ENCODE measurements at places on chromosomes 1 and 21. TPM values are rescaled to one million over a fixed set of nuclear protein-coding genes. Genes with fewer than 3 reads are reported as not detected.

- no peaks in the 10 kb centered on the region for H3K4me1 ChIP-seq
- H3K27ac ChIP-seq: no peak overlapping the region
- no peak for DNase-seq
- H3K27me3 ChIP-seq: peaks cover 41% of the 10 kb centered on the region
- no peak overlapping the region for H3K4me3 ChIP-seq
- H3K36me3 ChIP-seq: no peaks in the 10 kb centered on the region
Measured at GRCh38 chr1:119467219-119467618, 39.8 kb upstream of the HSD3B1 start.

GRCh38 chr1:54843449-54843848 lies 42.3 kb upstream of the TTC22 start:
- H3K4me3 ChIP-seq: no peak overlapping the region
- no peaks in the 10 kb centered on the region for H3K27me3 ChIP-seq
- no peaks in the 10 kb centered on the region for H3K4me1 ChIP-seq

BARHL2 gene
- total RNA-seq: not detected

DNA sequence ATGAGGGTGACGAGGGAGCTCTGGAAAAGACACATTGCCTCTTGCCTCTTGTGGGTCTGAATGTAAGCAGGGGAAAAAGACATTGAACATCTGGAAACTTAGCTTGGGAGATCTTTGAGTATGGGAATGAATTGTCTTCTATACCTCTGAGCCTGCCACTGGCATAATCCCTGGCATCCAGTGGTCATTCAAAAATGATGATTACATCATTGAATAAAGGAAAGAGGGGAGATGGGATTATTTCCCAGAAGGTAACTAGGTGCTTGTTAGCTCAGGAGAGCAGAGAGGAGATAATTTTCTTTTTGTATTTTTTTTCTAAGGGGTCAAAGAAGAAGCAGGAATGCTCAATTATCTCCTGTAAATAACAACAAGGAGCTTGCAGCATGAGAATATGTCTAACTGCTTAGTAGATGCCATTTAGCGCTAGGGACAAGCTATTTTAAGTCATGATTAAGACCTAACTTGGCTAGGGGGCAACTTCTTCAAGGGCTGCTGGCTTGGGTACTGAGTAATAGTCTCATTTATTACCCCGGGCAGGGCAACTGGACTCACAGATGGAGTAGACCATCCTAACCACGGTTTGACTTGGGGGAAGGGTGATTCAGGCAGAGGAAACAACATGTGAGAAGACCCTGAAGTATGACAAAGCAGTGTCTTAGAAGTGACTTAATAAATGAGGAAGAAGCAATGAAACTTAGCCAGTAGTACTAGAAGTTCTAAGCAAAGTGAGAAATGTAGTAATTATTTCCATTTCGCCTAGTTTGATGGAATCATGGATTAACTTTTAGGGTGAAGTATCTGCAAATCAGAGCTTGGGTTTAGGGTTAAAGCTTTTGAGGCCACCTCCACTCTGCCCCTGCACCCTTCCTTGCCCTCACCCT lies 11.0 kb upstream of the XCL2 start:
- H3K36me3 ChIP-seq: no peaks in the 10 kb centered on the region
- no peak overlapping the region for H3K4me3 ChIP-seq
- H3K27me3 ChIP-seq: no peaks in the 10 kb centered on the region
- no peak for DNase-seq

DNA sequence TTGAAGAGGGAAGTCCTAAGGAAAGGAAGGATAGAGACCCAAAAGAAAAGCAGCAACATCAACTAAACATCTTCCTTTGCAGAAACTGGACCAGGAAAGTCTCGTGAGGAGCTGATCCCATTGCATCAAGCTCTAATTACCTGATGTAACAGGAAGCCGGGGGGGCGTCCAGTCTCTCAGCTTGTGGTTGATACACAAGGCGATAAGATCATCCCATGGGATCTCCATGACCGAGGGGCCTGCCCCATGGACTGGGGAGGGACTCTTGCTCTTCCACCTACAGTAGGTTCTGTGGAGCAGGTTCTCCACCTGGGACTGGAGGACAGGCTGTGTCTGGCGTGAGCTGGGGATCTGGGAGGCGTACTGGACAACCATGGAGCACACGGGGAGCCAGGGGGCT lies 14.8 kb upstream of the LSS start:
- peaks cover 71% of the 10 kb centered on the region for H3K36me3 ChIP-seq
- DNase-seq: no peak
- H3K27me3 ChIP-seq: no peaks in the 10 kb centered on the region
- H3K4me1 ChIP-seq: no peaks in the 10 kb centered on the region

GRCh38 chr1:46485564-46486431 lies 3.8 kb upstream of the DMBX1 start:
- no peaks in the 10 kb centered on the region for H3K36me3 ChIP-seq
- no peak for DNase-seq
- peaks cover 82% of the 10 kb centered on the region for H3K27me3 ChIP-seq
- no peak overlapping the region for H3K4me3 ChIP-seq
- H3K4me1 ChIP-seq: no peaks in the 10 kb centered on the region

GRCh38 chr1:222976453-222976852 lies 161.6 kb downstream of the DISP1 start:
- peak; percentile 37 for DNase-seq
- no peaks in the 10 kb centered on the region for H3K36me3 ChIP-seq
- no peaks in the 10 kb centered on the region for H3K27me3 ChIP-seq
- H3K4me3 ChIP-seq: no peak overlapping the region

- no peaks in the 10 kb centered on the region for H3K36me3 ChIP-seq
- no peaks in the 10 kb centered on the region for H3K27me3 ChIP-seq
- H3K4me1 ChIP-seq: peaks cover 37% of the 10 kb centered on the region
- H3K27ac ChIP-seq: peak overlapping the region; percentile 87
- peak overlapping the region; percentile 65 for H3K4me3 ChIP-seq
Measured at GRCh38 chr1:24727501-24728216, 17.6 kb upstream of the CLIC4 start.

PTAFR gene
- not detected for total RNA-seq

- no peak for DNase-seq
- no peak overlapping the region for H3K4me3 ChIP-seq
- 0 out of 2 replicates have a peak, but pooled peaks cover 3% of the 10 kb centered on the region for H3K4me1 ChIP-seq
- H3K27ac ChIP-seq: no peak overlapping the region
Measured at GRCh38 chr1:247417831-247418230, 1.9 kb downstream of the NLRP3 start.

PRAMEF14 gene
- not detected for total RNA-seq

- H3K27ac ChIP-seq: no peak overlapping the region
- H3K4me3 ChIP-seq: no peak overlapping the region
- H3K36me3 ChIP-seq: no peaks in the 10 kb centered on the region
- H3K27me3 ChIP-seq: no peaks in the 10 kb centered on the region
- H3K4me1 ChIP-seq: peaks cover 10% of the 10 kb centered on the region
Measured at GRCh38 chr1:233097959-233098580, 147.7 kb downstream of the NTPCR start.

ATAD3C gene
- not detected for total RNA-seq

ERICH3 gene
- not detected for total RNA-seq

GRCh38 chr1:205319081-205320018 lies 2.2 kb downstream of the NUAK2 start:
- H3K36me3 ChIP-seq: no peaks in the 10 kb centered on the region
- H3K4me3 ChIP-seq: peak overlapping the region; percentile 88
- peak overlapping the region; percentile 51 for H3K27ac ChIP-seq
- no peaks in the 10 kb centered on the region for H3K27me3 ChIP-seq
- H3K4me1 ChIP-seq: peaks cover 17% of the 10 kb centered on the region

DNA sequence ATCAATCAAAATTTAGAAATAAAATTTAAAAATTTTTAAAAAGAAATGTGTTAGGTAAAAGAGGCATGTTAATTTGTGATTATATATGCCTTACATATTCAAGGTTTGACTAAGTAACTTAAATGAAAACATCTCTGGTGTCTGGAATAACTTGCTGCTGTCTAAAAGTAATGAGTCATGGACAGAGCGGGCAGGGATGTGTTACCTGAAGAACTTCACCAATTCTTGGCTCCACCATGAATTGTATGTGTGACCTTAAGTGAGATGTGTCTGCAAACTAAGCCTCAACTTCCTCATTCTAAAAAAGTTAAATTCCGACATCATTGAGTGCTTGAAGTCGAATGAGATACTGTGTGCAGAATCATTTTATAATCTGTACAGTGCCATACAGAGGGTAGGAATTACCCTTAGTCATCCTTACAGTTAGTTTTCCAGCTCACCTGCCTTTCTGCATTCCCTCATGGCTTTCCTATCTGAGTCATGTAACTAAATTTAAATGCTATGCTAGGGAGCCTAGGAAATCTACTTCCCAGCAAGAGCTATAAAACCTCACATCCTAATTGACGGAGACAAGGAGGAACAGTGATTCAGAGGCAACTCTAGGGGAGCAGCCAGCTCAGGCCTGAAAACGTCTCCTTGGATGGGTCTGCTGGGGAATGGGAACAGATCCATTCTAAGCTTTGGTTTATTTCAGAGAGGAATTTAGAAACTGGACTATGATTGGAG lies 100.7 kb upstream of the TSPAN2 start:
- H3K27me3 ChIP-seq: no peaks in the 10 kb centered on the region
- H3K36me3 ChIP-seq: no peaks in the 10 kb centered on the region
- DNase-seq: peak; percentile 91
- peak overlapping the region; percentile 92 for H3K27ac ChIP-seq

DNA sequence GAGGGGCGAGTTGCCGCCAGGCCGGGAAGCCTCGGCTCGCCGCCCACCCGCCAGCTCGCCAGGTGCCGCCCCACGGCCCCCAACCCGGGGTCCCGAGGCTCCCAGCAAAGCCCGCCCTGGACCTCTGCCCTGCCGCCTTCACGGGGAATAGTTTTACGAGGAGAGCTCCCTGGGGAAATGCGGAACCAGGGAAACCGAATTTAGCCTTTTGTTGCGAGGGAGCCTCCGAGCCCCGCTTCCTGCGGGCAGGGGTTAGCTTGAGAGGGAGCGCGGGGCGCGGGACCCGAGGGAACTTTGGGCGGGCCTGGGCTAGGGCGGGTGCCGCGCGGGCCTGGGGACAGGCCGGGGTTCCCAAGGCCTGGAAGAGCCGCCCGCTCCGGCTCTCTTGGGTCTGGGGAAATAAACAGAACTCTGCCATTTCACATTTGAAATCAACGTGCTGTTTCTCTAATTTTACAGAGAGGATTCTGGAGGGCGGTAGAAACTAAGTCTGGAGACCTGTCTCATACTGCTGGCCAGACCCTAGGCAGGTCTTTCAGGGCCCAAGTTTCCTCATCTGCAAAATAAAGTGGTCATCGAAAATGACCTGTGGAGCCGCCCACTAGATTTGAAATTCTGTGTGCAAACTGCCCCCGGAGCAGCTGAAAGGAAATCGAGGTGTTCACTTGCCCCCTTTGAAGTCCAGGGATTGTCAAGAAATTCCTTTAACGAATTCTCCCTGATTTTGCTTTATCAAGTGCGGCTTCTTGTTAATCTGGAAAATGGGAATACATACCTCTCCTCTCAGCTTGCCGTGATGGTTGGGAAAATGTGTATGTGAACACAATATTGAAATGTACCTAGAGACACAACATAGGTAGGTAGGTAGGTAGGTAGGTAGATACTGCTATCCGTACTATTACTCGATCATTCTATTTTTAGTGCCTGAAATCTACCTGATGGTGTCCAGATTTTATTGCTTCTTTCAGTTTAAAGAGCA lies 749 bp upstream of the GLUL start:
- H3K4me1 ChIP-seq: peaks cover 13% of the 10 kb centered on the region
- H3K27me3 ChIP-seq: no peaks in the 10 kb centered on the region

- no peaks in the 10 kb centered on the region for H3K4me1 ChIP-seq
- peak overlapping the region; percentile 47 for H3K4me3 ChIP-seq
- H3K27ac ChIP-seq: no peak overlapping the region
- H3K27me3 ChIP-seq: peaks cover 96% of the 10 kb centered on the region
- DNase-seq: no peak
Measured at GRCh38 chr1:50417946-50418599, 5.2 kb downstream of the DMRTA2 start.

DNA sequence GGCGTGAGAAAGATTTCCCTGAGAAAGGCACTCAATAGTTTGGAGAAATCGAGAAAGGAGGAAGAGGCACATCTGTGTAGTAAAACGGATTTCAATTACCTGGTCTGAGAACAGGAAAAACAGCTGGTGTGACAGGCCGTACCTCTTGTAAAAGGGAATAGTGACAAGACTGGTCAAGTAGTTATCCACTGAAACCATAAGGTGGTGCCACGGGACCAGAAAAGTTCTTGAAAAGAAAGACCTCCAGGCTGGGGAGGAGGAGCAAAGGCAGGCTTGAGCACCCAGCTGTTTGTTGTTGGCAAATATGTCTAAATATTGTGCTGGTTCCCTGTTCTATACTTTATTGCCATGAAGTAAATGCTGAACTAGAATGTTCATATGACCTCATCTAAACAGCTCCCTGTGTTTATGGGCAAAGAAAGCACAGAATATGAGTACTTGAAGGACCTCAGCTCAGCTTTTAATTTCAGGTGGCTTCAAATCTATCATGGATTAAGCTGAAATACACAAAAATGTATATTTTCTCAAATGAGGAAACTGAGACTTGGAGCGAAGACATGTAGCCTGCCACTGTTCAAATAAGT lies 4.0 kb downstream of the HAO2 start:
- no peak overlapping the region for H3K4me3 ChIP-seq
- H3K36me3 ChIP-seq: no peaks in the 10 kb centered on the region
- peaks cover 14% of the 10 kb centered on the region for H3K27me3 ChIP-seq
- peak; percentile 57 for DNase-seq
- no peak overlapping the region for H3K27ac ChIP-seq

DNA sequence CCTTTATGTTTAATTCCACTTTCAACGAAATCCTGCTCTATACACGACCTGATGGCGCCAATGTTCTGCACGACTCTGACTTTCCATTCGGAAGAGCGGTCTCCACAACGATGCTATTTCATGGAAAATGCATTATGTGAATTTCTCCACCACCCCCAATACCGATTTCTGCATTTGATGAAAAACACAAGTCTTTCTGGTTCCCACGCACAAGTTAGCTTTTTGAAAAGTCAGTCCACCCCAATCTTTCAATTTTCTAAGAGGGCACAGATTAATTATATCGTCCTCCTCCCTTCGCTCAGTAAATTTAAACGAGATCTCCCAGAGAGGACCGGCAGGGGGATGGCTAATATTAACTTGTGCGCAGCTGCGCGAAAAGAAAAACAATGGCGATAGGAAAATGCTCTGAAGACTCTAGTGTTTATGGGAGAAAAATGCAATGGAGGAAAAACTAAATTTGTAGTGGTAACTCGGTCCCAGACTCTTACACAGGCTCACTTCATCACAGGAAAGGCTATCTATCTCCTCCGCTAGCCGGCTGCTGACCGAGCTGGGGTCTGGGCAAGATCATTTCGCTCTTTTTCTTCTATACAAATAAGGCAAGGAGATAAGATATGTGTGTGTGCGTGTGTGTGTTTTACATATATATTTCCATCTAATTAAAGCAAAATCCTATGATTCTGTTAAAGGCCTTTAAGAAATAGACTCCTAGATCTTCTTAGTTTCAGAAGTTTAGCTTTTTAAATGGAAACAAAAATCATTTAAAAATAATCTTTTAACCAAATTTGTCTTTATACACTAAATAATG lies 1.2 kb upstream of the LHX8 start:
- no peak overlapping the region for H3K4me3 ChIP-seq
- DNase-seq: no peak
- no peaks in the 10 kb centered on the region for H3K36me3 ChIP-seq
- H3K27ac ChIP-seq: no peak overlapping the region
- no peaks in the 10 kb centered on the region for H3K4me1 ChIP-seq

GRCh38 chr1:234989479-234990327 lies 138.9 kb downstream of the TOMM20 start:
- H3K36me3 ChIP-seq: no peaks in the 10 kb centered on the region
- peaks cover 37% of the 10 kb centered on the region for H3K4me1 ChIP-seq
- no peak overlapping the region for H3K27ac ChIP-seq
- DNase-seq: no peak
- no peak overlapping the region for H3K4me3 ChIP-seq
- H3K27me3 ChIP-seq: no peaks in the 10 kb centered on the region

DIRAS3 gene
- 4.8 TPM for total RNA-seq

OR6N1 gene
- not detected for total RNA-seq

GRCh38 chr1:63973005-63973419 lies 199.2 kb downstream of the ROR1 start:
- no peak for DNase-seq
- H3K4me1 ChIP-seq: peaks cover 23% of the 10 kb centered on the region
- H3K36me3 ChIP-seq: no peaks in the 10 kb centered on the region
- no peak overlapping the region for H3K4me3 ChIP-seq
- no peaks in the 10 kb centered on the region for H3K27me3 ChIP-seq

All from GM23248 (cell line).